ENCODE measurements at places on chromosomes 4 and X.

GRCh38 chrX:39022106-39022505, 220.8 kb downstream of the MID1IP1 start:
- DNase-seq: no peak

DNA sequence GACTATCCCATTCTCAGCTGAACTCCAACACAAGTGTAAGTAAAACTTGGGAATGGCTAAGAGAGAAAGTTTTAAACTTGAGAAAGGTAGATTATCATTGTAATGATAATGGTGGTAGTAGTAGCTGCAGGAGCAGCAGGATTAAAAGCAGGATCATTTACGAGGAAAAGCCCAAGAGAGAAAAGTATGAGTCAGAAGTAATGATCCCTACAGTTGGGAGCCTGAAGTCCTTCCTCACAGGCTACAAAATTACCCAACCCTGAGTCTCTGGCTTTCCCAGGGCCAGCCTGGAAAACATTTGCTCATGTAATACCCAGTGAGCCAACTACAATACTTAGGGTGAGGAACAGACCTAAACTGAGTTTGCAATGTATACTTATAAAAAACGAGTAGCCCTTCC, 4.4 kb upstream of the PRDM8 start:
- DNase-seq: no peak

GRCh38 chrX:4706961-4707360, 993.5 kb upstream of the PRKX start:
- no peak for DNase-seq

- DNase-seq: no peak
Measured at GRCh38 chrX:28639451-28639850, 52.2 kb downstream of the IL1RAPL1 start.

DNA sequence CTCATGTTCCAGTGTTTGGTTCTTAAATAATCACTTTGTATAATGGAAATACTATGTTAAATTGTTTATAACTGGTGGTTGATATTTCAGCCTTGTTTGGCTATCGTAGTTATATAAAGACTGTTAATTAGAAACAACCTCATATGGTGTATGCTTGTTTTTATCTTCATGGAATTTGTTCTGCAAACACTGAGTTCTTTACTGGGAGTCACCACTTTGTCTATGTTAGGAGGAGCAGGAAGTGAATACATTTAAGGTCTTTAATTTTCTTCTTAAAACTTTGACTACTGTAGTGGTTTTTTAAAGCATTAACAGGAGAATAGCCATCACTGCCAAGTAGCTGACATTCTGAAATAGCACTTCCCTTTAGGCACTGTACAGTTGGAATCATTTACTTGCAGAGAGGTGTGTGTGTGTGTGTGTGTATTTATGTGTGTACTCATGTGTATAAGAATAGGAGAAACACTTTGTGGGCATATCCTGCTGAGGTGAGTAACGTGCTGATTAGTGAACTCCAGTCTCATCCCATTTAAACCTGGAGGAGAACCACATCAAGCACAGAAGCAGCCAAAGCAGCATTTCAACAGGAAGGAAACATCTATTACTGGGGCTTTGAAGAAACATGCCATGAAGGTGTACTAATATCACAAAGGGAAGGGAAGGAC, 37.8 kb downstream of the TET2 start:
- no peak for DNase-seq

All from activated T-cell treated with anti-CD3 and anti-CD28 coated beads for 48 hours (primary cell).